ENCODE measurements at places on chromosomes 13 and 19. TPM values are rescaled to one million over a fixed set of nuclear protein-coding genes. Genes with fewer than 3 reads are reported as not detected.

GRCh38 chr13:20387441-20387971 lies 138.2 kb downstream of the CRYL1 start:
- DNase-seq, result peak; percentile 18

GRCh38 chr13:27793507-27794367 lies 1.5 kb downstream of the GSX1 start:
- no peak for DNase-seq

DNA sequence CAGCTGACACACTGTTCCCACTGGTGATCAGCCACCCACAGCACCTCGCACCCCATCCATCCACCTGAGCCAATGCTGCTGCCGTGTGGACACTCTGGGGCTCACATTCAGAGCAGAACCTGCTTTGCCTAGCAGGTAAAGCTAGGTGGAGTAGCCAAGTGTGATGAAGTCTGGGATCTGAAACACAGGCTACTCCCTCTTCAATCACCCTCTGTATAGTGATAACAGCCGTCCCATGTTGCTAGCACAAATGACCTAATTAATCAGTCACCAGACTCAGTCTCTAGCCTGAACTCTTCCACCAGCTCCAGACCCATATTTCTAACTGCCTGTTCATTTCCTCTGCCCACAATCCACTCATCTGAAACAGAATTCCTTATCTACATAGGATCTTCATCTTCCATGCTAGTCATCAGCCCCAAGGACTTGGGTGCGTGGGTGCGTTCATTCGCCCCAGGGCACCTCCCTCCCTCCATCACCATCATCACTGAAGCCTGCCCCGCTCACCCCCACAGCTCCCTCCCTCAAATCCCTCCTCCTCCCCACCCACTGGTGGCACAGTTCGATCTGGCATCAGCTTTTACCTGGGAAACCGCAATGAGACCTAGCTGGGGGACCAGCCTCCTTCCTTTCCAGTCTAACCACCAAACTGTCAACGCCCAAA lies 19.8 kb downstream of the STK24 start:
- no peak for DNase-seq

DNA sequence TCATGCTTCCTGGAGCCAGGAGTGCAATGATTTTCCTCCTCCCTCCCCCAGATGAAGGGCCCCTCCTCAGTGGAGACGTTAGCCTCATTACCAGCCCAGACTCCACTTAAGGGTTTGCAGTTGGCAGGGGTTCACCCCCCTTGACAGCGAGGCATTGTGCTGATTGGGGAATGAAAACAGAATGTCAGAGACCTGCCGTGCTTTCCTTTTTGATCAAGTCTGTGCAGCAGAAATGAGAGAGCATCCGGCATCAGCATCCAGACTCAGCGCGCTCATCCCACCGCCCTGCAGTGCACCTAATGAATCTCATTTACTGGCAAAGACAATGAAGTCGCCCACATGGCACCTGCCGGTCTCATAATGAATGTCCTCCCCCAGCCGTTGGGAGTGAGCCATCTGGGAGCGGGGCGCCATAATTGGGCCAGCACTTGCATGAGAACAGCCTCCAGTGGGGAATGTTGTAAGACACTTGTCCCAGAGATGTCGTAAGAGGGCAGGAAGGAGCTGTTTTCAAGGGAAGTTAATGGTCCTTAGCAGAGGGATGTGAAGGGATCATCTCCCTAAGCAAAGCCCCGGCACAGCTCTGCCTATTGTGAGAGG lies 98.3 kb upstream of the UQCRFS1 start:
- no peak for DNase-seq

GRCh38 chr13:67515895-67516294 lies 285.8 kb upstream of the PCDH9 start:
- no peak for DNase-seq

DNA sequence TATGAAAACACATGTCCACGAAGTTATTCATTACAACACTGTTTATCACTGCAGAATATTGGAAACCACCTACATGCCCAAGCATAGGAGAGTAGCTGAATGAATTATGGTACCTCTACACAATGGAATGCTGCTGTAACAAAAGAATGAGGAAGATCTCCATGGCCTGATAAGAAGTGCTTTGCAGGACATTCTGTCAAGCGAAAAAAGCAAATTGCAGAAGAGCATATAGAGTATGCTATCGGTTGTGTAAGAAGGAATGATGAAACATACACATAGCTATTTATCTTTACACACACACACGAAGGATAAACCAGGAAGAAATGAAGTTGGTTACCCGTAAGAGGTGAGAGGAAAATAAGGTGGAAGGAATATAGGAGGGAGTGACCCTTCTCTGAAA lies 37.5 kb upstream of the CEACAM20 start:
- no peak for DNase-seq

DNA sequence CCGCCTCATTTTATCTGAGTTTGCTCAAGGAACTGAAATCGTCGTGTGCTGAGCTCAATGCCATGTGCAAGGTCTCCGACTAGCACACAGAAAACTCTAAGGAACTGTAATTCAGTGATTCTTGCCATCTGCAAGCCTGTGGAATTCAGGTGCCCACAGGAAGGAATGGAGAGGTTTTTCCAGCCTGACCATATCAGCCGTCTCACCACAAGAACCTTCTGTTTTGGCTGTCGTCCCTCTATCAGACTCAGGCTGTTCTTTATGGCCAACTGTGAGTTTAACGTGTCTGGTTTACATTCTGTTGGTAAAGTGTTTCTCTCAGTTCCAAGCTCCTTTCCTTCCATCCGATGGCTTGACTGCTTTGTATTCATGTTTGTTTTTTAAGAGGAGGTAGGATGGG lies 293.5 kb downstream of the SPRY2 start:
- no peak for DNase-seq

ADGRL1 gene
- total RNA-seq, result 6.3 TPM

NCAN gene
- not detected for total RNA-seq

FGF9 gene
- total RNA-seq, result 0.21 TPM

Measured in activated CD8-positive, alpha-beta T cell treated with anti-CD3 and anti-CD28 coated beads, Interleukin-2, amount 10 ng/mL, durations not matched to agents 7 days and 5 days (primary cell).